ENCODE measurements at places on chromosomes 11 and 22. TPM values are rescaled to one million over a fixed set of nuclear protein-coding genes. Genes with fewer than 3 reads are reported as not detected.

DNA sequence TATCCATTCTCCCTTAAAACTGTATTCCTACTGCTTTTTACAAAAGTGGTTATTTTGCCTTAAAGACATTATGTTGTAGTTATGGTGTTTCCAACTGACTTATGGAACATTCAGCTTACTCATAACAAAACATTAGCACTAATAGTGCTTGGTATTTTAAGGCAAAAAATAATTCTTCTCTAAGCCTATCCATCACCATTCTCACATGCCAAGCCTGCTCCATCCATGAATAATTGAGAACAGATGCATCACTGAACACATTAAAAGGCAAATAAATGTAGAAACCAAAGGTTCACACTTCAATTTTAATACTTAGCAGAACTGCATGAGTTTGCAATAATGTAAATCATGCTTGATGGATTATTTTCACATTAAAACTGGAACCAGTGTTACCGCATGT, 42.3 kb upstream of the DDI1 start:
- no peak for DNase-seq

AKIP1 gene
- 22.3 TPM for polyA plus RNA-seq

- no peak for DNase-seq
Measured at GRCh38 chr11:61041755-61042518, 60.4 kb upstream of the CD5 start.

GRCh38 chr22:31199187-31199586, 12.9 kb upstream of the LIMK2 start:
- DNase-seq: no peak

DNA sequence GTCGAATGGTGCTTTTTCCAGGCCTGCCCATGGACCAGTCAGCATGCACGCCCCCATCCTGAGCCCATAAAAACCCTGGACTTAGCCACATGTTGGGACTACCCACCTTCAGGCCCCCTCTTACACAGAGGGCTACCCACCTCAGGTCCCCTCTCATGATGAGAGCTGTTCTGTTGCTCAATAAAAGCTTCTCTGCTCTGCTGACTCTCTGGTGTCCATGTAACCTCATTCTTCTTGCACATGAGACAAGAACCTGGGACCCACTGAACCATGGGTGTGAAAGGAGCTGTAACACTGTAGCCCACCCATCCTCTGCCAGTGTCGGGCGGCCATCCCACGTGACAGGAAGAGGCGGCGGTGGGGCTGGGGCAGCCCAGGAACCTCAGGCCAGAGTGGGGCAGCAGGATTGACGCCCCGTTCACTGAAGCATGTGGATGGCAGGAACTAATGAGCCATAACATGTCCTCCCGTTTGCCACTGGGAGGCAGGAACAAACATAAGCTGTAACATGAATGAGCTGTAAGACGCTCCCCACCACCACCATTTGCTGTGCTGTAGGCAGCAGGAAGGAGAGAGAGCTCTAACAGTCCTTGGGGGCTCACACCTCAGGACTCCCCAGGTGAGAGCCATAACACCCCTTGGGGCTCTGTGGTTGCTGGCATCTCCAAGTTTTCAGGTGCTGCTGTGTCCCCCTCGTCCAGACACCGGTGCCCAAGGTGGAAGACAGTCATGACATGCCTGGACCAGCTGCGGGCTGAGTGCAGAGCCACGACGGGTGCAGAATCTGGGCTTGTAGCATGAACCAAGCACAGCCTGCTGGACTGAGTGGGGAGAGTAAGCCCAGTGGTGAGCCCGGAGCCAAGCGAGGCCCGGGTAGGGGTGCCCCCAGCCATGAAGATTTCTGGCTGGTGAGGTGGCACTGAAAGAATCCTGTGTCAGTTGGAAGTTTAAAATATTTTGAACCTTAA, 69.4 kb downstream of the MCHR1 start:
- no peak for DNase-seq

- no peak for DNase-seq
Measured at GRCh38 chr22:43343670-43344519, 723 bp upstream of the SCUBE1 start.

DNA sequence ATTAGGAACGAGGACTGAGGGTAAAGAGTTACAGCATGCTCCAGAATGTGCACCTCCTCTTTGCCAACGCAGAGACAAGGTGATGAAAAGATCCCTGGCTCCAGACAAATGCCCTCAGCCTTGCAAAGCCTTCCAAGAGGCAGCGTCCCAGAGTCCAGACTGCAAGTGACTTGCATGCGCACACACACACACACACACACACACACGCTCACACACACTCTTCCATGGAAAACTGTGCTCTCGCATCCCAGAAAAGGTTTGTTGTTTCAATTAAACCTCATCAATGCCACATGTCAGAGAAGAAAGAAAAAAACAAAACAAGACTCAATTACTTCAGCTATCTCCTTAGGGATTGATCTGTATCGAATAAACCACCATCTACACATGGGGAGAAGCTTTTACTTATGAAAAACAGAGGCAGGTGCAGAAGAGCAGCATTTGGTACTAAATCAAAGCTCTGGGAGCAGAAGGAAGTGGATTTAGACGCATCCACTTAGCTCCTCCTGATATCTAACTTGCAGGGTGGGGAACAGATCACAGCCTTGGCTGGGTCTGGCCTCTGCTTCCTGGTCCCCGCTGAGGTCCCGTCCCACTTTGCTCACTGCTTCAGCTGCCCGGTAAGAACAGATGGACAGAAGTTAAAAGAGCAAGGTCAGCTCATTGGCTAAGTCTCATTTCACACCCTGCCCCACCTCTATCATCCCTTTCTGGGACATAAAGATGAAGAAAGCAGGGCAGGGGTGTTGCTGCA, 249.8 kb upstream of the BLID start:
- DNase-seq: no peak

DNA sequence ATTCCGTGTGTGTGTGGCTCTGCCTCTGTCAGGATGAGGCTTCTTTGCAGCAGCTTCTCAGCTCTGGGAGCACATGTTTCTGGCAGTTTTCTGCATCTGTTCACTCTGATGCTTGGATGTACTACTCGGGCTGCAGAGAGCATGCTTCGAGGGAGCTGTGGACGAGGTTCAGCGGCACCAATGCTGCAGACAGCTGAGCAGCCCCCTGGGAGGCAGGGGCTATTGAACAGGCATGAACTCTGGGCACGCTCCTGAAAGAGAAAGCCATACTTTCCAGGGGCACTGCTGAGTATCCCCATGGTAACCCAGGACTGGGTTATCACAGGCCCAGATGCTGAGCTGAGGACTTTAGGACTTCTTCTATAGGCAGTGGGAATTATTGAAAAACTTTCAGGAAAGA, 33.8 kb downstream of the ADAMTS8 start:
- no peak for DNase-seq

DNA sequence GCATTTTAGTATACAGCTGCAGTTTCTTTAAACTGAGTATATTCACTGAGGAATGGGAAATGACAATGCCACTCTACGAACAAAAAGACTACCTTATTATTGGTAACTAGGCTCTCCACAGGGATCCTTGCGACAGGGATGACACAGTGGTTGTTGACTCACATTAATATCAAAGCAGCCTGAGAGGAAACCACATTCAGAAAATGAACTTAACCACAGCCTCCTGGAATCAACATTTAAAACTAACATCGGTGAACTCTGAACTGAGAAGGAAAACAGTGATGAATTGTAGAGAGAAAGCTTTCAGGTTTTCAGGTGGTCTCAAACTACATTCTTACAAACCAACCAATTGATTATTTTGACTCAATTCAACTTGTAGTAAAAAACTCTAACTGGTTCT, 90.3 kb upstream of the MTMR2 start:
- DNase-seq: no peak

DNA sequence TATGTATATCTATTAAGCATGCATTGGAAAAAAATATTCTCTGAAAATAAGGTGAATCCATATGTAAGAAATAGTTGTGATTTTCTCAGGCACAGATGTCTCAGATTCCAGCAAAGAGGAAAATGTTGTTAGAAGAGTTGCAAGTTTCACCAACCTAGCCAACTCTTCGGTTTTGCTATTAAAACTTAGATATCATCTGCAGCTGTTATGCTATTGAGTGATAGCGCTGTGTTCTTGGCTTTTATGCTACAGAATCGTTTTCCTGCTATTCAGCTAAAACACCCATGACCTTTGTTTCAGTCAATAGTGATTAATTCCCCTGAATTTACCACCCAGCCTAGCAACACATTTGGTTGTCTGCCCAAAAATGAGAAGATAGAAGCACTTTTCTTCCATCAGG, 795.6 kb upstream of the ANO3 start:
- DNase-seq: no peak

TTC9C gene
- polyA plus RNA-seq: 48.2 TPM

USH1C gene
- 78.9 TPM for polyA plus RNA-seq

MUC2 gene
- polyA plus RNA-seq: 0.03 TPM

FREY1 gene
- polyA plus RNA-seq: 0.66 TPM

APLP2 gene
- polyA plus RNA-seq: 443 TPM

DNA sequence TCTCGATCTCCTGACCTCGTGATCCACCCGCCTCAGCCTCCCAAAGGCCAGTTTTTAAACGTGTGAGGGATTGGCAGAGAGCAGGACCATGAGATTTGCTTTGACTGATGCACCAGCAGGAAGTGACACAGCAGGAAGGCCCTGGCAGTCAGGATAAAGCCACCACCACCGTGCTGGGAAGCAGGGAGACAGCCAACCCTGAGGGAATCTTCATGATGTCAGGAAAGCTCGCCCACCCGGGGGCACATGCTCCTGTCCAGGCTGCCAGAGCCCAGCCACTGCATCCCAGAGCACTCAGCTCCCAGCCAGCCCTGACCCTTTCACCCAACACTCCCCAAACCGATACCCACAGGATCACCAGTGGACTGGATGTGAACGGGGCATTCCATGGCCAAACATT, 6.1 kb downstream of the TUBGCP6 start:
- no peak for DNase-seq

RPS6KB2 gene
- 47.0 TPM for polyA plus RNA-seq

- DNase-seq: no peak
Measured at GRCh38 chr22:43136255-43136654, 6.9 kb downstream of the MCAT start.

DNA sequence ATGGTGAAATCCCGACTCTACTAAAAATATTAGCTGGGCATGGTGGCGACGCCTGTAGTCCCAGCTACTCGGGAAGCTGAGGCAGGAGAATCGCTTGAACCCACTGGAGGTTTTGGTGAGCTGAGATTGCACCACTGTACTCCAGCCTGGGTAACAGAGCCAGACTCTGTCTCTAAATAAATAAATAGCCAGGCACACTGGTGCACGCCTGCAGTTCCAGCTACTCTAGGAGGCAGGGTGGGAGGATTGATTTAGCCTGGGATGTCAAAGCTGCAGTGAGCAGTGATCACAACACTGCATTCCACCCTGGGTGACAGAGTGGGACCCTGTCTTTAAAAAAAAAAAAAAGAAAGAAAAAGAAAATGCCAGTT, 17.4 kb downstream of the SUSD2 start:
- DNase-seq: no peak

- DNase-seq: no peak
Measured at GRCh38 chr11:85620256-85620655, 6.9 kb downstream of the DLG2 start.

RASSF10 gene
- polyA plus RNA-seq: 24.0 TPM

AIFM3 gene
- 1.5 TPM for polyA plus RNA-seq

DNA sequence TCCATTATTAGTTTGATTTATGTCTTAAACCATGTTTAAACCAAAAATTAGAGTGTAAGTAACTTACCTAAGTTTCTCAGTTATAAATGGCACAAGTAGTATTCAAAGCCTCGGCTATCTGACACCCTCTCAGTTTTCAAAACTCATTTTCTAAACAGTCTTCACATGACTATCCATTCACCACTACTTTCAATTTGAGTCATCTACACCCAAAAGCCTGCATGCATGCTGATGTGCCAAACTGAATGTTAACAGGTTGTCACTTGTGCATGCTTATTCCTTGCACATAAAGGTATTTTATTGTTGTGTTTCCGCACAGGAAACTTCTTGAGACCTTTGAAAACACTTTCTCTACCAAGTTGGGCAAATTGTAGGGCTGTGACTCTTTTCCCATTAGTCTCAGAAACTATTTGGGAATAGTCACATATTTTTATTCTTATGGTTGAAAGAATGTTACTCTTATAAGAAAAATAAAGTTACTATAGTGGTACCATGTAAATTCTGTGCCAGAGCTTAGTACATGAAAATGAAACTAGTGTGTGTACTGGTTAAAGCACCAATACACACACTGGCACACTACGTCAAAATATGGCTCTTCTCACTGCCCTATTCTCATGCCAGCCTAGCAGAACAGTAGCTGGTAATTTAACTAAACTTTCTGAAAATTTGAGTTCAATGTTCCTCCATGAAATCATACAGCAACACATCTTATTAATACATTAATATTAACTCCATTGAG, 2.2 kb upstream of the OR51E2 start:
- no peak for DNase-seq

OR8D4 gene
- 0.05 TPM for polyA plus RNA-seq

GRCh38 chr11:77196961-77197360, 68.9 kb downstream of the MYO7A start:
- no peak for DNase-seq

GRCh38 chr22:43088984-43089717, at the start of gene TTLL1:
TSS of gene TTLL1 (minus strand) at chr22:43089391. CDS start at chr22:43075586, 13,805 bp downstream.
- DNase-seq: peak; percentile 72

Measured in renal cortex interstitium (tissue), 15 donors.